CD4-positive, alpha-beta memory T cell (primary cell): ENCODE measurements at places on chromosomes 11 and 22.

DNA sequence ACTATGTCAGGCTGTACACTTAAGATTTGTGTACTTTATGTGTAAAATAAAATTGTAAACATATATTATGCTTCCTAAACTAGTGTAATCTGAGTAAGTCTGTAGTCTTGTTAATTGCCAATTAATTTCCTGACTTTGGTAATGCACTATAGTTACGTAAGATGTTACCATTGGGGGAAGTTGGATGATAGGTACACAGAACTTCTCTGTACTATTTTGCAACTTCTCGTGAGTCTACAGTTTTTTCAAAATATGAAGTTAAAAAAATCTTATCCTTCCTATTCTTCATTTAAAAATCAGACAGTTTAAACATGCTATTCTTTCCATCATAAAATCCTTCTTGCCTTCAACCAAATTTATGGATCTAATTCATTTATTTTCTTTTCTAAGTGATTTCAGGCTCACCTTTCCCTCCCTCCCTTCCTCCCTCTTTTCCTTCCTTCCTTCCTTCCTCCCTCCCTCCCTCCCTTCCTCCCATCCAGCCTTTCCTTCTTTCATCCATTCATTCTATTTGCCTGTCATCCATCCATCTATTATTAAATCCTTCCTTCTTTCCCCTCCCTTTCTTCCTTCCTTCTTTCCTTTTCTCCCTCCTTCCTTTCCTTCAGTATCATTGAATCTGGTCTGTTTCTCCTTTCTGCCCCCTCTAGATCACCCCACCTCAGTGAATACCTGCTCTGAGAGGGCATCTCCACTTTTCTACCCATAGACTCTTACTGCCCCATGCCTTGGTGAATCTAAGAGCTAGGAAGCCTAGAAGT lies 22.1 kb upstream of the ASCC2 start:
- DNase-seq = no peak

DNA sequence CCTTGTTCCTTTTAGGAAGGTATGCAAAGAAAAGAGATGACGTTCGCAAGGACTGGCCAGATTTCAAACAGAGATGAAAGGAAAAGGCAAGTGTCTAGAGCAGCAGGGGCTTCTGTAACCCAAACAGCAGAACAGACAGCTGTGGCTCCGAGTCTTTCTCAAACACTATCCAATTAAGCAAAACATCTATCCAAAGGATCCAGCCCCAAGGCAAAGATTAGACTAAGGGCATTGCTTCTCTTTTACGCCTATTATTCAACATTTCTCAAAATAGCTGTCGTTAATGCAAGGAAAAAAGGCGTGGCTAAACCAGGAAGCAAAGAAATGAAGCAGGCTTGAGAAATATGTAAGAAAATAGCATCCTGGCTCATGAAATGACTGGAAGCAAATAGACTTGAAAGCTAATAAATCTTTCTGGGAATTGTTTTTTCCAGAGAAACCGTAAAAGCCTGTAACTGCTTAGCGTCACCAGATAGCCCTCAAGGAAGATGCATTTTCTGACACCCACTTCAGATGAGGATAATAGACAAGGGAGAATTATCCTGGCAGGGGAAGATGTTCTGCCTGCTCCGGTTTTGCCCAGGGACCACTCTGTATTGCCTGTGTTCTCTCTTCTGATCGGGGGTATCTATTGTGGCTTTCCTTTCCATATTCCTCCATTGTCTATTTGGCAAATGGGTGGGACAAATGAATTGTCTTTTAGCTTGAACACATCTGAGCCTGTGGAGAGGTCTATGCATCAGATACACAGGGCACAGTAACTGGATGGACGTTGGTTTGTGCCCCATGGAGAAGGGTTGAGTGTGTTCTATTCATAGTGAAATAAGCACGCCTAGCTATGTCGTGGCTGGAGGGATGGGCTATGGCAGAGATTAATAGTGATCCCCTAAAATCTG lies 20.2 kb downstream of the C11orf96 start:
- DNase-seq = no peak

DNA sequence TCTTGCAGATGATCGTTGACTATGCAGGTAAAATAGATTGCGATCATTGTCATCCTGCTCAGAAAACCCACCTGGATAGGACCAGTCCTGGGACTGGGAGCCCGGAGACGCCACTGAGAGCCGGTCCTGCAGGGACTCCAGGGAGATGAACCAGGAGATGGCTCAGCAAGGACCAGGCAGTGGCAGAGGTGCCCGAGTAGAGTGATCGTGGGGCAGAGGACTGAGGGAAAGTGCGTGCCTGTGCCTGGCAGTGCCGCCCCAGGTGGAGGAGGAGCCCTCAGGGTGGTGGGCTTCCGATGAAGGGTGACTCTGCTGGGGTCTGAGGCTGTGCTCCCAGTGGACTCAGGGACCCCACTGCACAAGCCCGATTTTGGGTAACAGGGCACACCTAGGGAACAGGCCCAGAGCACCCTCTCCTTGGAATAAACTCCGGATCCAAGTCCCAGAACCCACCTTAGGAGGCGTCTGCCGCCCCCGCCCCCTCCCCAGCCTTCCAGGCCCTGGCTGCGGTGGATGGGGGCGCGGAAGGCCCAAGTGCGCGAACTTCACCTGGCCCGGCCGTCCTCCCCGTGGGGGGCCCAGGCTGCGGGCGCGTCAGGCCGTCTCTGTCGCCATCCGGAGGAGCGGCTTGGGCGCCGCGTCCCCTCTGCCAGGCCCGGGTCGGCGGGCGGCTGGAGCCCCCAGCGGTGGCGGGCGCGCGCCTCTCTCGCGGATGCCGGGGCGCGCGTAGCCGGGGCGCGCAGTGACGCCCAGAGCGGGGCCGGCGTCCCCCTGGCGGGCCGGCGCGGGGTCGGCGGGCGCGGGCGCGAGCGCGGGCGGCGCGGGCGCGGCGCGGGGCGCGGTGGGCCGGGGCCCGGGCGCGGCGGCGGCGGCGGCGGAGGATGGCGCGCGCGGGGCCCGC lies 1338.8 kb downstream of the BRD1 start:
- DNase-seq = no peak

DNA sequence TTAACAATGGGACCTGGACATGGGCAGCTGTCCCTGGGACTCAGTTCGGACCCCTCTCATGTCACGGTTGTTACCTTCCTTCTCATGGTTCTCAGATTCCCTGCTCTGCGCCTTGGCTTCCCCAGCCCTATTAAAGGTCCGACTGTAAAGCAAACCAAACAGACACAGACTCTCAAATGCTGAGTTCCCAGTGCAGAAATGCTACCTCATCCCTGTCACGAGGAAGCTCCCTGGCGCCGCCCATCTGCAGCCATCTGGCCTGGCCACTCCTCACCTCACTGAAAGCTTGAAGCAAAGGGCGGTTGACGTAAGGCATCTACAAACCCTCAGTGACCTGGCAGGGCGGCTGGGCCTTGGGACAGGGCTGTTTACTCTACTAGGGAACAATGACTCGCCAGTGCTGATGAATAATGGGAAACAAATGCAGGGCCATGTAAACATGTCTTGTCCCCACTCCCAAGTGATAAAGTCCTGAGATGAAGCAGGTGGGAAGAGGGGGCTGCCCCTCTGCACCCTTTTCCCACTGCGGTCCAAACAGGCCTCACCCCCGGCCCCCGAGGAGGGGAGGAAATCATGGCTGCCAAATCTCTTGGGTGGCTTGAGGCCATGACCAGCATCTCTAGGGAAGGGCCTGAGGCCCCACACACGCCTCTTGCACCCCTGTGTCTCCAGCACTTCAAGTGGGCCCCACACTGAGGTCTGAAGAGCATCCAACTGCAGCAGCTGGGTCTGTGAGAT lies 49.3 kb downstream of the SCUBE1 start:
- DNase-seq = no peak

DNA sequence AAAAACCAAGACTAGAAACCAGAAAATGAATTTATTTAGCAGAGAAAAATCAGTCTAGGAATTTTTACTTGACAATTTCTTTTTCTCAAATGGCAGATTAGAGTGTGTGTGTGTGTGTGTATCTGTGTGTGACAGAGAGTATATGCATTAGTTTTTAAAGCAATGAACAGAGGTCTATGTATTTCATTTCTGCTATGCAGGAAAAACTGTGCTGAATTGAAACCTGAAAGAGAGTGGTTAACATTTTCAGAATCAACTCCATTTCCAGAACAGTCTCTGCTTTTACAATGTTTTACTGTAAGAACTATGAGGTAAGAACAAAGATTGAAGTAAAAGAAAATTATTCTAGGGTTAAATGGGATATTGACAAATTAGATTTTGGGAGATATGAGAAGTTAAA lies 114.8 kb downstream of the GRM5 start:
- no peak for DNase-seq

- no peak for DNase-seq
These were observed 872.0 kb downstream of the BRD1 start for GRCh38 chr22:48955351-48956311.

- no peak for DNase-seq
These were observed 8.0 kb upstream of the AHNAK start for GRCh38 chr11:62554387-62555167.

GRCh38 chr22:32846780-32847491 lies 45.4 kb downstream of the TIMP3 start:
- no peak for DNase-seq

GRCh38 chr11:114416441-114416961 lies 16.0 kb downstream of the RBM7 start:
- DNase-seq = no peak

DNA sequence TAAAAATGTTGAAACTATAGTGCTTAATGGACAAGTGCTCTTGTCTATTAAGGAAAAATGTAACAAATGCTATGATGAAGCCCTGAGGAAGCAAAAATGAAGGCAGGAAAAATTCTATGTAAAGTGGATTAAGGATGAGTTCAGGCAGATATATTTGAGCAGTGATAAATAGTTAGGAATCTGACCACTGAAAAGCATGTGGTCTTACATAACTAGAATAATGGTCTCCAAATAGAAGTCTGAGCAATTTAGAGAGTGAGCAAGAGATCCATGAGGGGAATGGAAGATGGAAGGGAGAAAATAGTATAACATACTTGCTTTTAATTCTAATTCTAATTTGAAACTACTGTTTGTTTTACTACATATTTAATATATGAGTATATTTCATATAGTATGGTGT lies 510.6 kb upstream of the ARHGAP42 start:
- DNase-seq = no peak

DNA sequence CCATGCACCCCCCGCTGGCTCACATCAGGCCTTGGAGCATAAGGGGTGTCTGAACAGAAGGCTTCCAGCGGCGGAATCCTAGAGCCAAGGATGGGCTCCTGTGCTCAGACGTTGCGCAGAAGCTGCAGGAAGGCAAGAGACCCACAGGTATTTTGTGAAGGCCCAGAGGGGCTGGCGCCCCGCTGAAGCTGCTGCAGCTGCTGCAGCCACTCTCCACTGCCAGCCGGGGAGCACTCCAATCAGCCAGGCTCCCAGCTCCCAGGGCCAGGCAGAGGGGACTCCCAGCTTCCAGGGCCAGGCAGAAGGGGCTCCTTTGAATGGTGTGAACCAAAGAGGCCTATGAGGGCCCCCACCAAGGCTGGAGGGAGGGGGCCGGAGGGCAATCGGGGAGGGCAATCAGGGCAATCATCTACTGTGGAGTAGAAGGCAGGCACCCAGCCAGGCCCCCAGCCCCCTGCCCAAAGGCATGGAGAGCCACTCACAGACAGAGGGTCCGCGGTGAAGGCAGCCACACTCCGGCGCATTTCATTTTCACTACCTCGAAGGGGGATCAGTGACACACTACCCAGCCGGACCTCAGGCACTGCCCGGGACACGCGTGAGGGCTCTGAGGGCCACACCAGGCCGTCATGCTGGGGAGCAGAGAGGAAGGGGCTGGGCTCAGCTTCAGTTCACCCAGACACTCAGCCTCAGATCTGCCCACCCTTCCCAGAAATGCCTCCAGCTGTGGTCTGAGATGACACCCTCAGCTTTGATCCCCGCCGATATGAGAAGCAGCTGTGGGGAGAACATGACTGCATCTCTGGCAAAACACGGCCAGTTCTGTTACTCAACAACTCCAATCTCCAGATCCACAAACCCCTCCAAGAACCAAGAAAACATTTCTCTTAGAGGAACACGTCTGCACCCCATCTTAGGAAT lies 11.6 kb upstream of the PDE2A start:
- DNase-seq = no peak

DNA sequence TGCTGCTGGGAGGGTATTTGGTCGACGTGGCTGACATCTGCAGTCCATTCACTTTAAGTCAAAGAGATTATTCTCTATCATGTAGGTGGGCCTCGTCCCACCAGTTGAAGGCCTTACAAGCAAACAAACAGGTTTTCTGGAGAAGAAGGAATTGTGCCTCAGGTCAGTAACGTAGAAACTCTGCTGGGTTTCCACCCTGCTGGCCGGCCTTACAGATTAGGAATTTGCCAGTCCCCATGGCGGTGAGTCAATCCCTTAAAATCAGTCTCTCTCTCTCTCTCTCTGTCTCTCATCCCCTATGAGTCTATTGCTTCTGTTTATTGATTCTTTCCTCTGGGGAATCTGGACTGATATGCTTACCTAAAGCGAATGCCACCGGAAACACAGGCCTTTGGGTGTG lies 75.4 kb upstream of the FGF3 start:
- no peak for DNase-seq

GRCh38 chr11:5339771-5340322 lies 3.5 kb downstream of the OR51B5 start:
- DNase-seq = no peak

GRCh38 chr22:37171662-37172061 lies 16.4 kb downstream of the C1QTNF6 start:
- no peak for DNase-seq

GRCh38 chr11:35836205-35836604 lies 107.7 kb upstream of the LDLRAD3 start:
- no peak for DNase-seq

DNA sequence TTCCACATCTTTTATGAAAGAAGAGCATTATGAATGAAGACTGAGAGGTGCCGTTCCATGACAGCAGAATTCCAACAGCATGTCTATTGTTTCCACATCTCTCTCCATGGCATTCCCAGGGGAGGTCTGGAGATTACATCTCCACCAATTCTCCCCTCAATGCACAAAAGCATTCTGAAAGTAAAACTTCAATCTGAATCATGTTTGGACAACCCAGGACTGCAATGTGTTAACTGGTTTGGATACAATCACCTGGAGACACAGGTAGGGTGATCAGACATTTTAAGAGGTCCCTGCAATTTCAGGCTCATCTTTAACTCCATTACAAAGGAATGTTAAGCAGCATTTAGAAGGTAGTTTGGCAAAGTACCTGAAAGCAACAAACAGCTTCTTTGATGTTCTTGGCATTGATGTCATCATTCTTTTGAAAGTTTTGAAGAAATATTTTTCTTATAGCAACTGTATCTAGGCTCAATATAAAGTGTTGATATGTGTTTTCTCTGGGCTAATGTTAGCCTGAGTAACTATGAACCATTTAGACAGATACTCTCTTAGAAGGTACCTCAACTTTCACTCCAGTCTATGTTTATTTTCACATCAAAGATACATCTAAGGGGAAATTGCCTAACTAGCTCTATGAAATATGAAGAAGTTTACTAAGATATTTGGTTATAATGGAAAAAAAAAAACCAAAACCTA lies 181.4 kb upstream of the MTMR2 start:
- peak; percentile 65 for DNase-seq

DNA sequence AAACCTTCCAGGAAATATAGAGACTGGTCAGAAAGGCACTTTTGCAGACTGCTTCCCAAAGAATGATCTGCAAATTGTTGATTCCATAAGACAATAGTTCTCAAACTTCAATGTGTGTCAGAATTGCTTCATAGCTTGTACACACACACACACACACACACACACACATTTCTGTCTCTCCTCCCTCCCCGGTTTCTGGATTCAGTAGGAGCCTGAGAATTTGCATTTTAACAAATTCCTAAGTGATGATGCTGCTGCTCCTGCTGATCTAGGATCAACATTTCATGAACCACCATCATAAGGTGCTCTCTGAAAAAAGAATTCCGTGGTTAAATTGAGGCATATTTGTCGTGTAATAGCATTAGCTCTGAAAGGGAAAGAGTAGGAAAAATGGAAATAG lies 35.3 kb upstream of the FZD4 start:
- no peak for DNase-seq
